ENCODE measurements at places on chromosomes 13 and 19.

DNA sequence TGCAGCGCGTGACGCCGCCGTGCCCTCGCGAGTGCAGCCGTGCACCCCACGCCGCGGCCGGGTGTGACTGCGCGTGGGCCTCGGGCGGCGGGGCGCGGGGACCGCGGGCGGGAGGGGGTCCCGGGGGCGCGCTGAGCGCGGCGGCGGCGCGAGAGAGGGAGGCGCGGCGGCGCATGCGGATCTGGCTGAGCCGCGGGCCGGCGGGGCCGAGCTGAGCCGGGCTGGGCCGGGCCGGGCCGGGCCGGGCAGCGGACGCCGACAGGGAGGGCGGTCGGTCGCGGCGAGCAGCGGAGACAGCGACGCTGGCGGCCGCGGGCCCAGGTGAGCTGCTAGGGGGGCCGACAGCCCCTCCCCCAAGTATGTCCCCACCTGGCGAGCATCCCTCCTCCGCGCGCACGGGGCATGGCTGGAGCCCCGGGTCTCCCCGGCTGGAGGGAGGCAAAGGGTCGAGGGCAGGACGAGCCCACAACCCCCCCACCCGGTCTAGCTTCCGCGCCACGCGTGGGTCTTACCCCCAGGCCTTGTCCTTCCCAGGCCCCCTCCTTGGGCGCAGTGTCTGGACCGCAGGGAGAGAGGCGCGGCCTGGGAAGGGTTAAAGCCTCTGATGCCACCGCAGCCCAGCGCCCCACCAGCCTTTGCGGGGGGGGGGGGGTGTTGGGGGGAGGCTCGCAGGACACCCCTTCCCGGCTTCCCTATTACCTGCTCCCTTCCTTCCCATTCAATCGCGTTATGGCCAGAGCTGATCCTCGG lies at the start of gene SPTBN4:
TSS of gene SPTBN4 (plus strand) at position 17 of the 750 bp plus-strand sequence. CDS start 5,621 bp downstream, outside the sequence.
- DNase-seq: no peak

DNA sequence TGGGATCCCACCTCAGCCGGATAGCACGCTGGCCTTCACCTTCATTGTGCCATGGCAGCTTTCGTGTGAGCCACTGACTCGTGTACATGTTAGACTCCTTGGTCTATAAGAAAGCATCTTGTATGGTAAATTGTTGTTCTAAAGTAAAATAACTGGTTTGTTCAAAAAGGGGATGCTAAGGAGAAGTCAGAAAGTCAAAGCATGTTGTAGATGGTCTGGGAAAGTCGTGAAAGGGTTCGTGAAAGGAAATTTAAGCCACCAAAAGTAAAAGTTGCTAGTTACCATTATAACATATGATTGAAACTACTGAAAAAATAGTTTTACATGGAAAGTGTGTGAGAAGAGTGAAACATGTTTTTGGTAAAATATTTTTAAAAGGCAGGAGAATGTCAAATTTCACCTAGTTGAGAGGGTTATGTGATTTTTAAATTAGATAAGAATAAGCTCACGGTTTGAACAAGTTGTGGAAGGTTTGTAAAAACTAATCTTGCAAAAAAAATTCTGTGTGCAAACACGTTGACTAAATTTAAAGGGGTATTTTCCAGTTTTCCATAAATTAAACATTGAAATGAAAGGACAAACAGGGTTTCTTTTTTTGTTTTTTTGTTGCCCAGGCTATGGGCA lies 23.4 kb downstream of the DPRX start:
- no peak for DNase-seq

- DNase-seq: no peak
These were observed 926 bp downstream of the ZNF587 start for GRCh38 chr19:57850553-57851017.

GRCh38 chr13:82688400-82688994 lies 1193.8 kb downstream of the SLITRK1 start:
- DNase-seq: no peak

- DNase-seq: no peak
These were observed 295.1 kb downstream of the MYO16 start for GRCh38 chr13:108924541-108924940.

- DNase-seq: no peak
These were observed 25.6 kb downstream of the ADGRE3 start for GRCh38 chr19:14649020-14649419.

GRCh38 chr13:30142486-30143211 lies 164.7 kb downstream of the KATNAL1 start:
- DNase-seq: no peak

- no peak for DNase-seq
These were observed 2.3 kb downstream of the NCCRP1 start for GRCh38 chr19:39199025-39199424.

GRCh38 chr19:16698914-16699313 lies 20.7 kb upstream of the NWD1 start:
- DNase-seq: no peak

- DNase-seq: no peak
These were observed at the start of gene SLC17A7 for GRCh38 chr19:49441210-49441959. Gene SLC17A7, minus strand, starts transcription at chr19:49441527. Its CDS starts 148 bp downstream, at chr19:49441379.

- no peak for DNase-seq
These were observed 8.1 kb downstream of the MRPL4 start for GRCh38 chr19:10260141-10260584.

GRCh38 chr19:29171525-29171924 lies 41.4 kb downstream of the UQCRFS1 start:
- DNase-seq: no peak

GRCh38 chr13:91240341-91240740 lies 107.1 kb upstream of the MIR17HG start:
- DNase-seq: no peak

DNA sequence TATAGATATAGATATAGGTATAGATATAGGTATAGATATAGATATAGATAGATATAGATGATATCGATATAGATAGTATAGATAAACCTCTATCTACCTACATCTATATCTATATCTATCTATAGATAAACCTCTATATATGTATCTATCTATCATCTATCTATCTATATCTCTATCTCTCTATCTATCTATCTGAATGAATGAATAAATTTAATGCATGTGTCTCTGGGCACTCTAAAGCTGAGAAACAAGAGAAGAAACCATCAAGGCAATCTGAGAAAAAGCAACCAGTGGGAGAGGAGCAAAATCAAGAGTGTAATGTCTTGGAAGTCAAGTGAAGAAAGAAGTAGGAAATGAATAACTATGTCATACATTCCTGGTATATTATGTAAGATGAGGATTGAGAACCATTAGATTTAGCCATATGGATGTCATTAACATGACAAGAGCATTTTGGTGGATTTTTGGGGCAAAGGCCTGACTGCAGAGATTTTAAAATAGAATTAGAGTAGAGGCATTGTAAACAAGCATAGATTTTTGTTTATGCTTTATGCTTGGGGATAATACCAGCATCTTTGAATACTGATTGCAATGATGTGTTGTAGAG lies 1262.7 kb upstream of the MIR17HG start:
- DNase-seq: no peak

DNA sequence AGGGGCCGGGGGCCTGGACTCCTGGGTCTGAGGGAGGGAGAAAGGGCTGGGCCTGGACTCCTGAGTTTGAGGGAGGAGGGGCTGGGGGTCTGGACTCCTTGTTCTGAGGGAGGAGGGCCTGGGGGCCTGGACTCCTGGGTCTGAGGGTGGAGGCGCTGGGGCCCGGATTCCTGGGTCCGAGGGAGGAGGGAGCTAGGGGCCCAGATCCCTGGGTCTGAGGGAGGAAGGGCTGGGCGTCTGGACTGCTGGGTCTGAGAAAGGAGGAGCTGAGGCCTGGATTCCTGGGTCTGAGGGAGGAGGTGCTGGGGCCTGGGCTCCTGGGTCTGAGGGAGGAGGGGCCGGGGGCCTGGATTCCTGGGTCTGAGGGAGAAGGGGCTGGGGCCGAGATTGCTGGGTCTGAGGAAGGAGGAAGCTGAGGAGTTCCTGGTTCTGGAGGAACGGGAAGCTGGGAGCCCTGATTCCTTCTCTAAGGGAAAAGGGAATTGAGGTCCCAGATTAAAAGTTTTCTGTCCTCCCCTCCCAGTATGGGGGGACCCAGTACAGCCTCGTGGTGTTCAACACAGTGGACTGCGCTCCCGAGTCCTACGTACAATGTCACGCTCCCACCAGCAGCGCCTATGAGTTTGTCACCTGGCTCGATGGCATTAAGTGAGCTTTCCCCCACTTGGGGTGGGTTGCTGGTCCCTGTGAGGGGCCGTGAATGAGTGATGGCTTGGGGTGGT lies 721 bp downstream of the MED25 start:
- DNase-seq: no peak

GRCh38 chr13:52161181-52161646 lies 1.8 kb upstream of the NEK3 start:
- DNase-seq: no peak

DNA sequence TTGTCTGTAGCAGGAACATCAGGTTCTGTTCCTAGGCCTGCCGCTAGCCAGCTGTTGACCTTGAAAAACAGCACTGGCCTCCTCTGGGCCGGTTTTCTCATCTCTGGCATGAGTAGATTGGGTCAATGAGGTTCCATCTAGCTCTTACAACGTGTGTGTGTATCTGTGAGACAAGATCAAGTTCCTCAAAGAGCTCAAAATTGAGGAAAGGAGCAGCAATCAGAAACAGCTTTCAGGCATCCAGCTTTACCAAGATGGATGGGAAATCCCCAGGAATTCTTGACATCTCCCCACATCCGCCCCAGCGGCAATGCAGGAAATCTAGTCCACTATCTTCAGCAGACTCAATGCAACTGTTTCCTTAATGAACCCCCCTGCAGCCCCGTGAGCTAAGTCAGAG lies 4.9 kb downstream of the FLT1 start:
- no peak for DNase-seq

- no peak for DNase-seq
These were observed 3.4 kb downstream of the SLITRK1 start for GRCh38 chr13:83878691-83879430.

- no peak for DNase-seq
These were observed 1.1 kb downstream of the PLK5 start for GRCh38 chr19:1524972-1525325.

DNA sequence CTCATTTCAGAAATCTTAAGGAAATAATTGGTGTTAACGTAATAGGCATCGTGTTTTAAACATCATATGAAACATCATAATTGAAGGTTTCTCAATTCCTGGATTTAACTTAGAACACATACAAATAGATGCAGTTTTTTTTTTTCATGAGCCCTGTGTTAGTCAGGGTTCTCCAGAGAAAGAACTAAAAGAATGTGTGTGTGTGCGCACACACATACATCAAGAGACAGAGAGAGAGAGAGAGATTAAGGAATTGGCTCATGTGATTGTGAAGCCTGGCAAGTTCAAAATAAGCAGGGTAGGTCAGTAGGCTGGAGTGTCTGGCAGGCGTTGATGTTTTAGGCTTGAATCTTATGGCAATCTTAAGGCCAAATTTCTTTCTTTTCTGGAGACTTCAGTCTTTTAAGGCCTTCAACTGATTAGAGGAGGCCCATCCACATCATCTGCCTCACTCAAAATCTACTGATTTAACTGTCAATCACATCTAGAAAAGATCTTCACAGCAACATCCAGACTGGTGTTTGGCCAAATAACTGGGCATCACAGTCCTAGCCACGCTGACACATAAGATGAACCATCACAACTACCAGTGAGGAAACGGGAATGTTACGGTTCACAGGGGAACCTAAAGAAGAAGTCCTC lies 25.2 kb downstream of the SPATA13 start:
- no peak for DNase-seq

- no peak for DNase-seq
These were observed 2.9 kb downstream of the LIPE start for GRCh38 chr19:42424345-42424707.

- DNase-seq: no peak
These were observed 577.2 kb downstream of the SLITRK5 start for GRCh38 chr13:88248393-88248792.

- no peak for DNase-seq
These were observed 65.4 kb upstream of the ZNF91 start for GRCh38 chr19:23460656-23461055.

DNA sequence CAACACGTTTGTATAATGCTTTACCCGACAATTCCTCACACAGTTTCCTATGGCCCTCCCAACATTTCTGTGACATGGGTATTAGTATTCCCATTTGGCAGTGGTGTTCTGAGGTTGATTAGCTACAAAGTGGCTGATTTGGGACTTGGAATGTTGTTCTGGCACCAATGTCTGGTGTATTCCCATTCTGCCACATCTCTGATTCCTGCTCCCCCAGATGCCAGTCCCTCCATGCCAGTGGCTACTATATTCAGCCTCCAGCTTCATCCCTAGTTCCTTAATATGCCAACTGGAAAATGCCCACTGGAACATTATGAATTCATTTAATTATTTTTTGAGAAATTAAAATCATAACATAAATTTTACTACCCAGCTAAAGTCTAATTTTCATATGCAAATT lies 60.6 kb upstream of the NBEA start:
- no peak for DNase-seq

DNA sequence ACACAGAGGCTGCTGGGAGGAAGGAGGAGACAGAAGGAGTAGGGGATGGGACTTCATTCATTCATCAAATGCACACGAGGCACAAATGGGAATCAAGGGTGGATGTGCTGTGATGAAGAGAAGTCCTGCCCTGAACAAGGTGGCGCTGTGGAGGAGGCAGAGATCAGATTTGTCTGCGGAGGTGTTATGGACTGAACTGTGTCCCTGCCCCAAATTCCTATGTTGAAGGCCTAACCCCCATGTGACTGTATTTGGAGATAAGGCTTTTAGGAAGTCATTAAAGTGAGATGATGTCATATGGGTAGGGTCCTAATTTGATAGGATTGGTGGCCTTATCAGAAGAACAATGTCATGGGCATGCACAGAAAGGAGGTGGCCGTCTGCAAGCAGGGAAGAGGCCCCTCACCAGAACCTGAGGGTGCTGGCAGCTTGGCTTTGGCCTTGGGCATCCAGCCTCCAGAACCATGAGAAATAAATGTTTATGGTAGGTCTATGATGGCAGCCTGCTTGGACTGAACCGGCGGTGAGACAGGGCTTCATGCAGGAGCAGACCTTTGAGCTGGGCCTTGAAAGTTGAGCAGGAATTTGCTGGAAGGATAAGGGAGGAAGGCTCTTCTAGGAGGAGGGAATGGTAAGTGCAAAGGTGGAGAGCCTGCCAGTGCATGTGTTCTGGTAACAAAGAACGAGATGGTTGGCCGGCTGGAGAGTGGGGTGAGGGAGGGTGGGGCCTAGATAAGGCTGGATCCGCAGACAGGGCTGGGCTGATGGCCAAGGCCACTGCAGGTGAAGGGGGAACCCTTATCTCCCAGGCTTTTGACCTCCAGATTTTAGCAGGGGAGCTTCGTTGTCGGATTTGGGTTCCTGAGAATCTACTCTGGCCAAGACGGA lies 2.7 kb upstream of the CEBPA start:
- no peak for DNase-seq
